Thoracic aorta endothelial cell (primary cell): ENCODE measurements at places on chromosomes 4 and X. TPM values are rescaled to one million over a fixed set of nuclear protein-coding genes. Genes with fewer than 3 reads are reported as not detected.

Gene UGT2B11
- not detected in 2 replicates for total RNA-seq

Gene PDLIM3
- 18.2 and 34.6 TPM in 2 replicates for total RNA-seq

Gene XAGE2
- total RNA-seq, result not detected in 2 replicates

Gene MFAP3L
- total RNA-seq, result 0.53 and 0.93 TPM in 2 replicates

Gene SH3RF1
- 27.1 and 29.4 TPM in 2 replicates for total RNA-seq

Gene F8A2
- total RNA-seq, result not detected in 2 replicates

Gene SATL1
- total RNA-seq, result not detected in 2 replicates

Gene HTT-AS
- total RNA-seq, result not detected in 2 replicates

Gene WAS
- 0.07 TPM in 1 of 2 replicates, not detected in the other for total RNA-seq

Gene MSX1
- total RNA-seq, result 2.8 and 5.5 TPM in 2 replicates

Gene DMD
- 7.5 and 8.1 TPM in 2 replicates for total RNA-seq

Gene FGFBP2
- total RNA-seq, result not detected in 2 replicates

Gene RIPPLY1
- not detected in 2 replicates for total RNA-seq

Gene ZCCHC18
- 1.7 and 2.3 TPM in 2 replicates for total RNA-seq

Gene PAGE5
- not detected in 2 replicates for total RNA-seq

Gene ARX
- total RNA-seq, result not detected in 2 replicates

Gene GPR50
- not detected in 2 replicates for total RNA-seq

Gene MAGEA8
- total RNA-seq, result not detected in 2 replicates

Gene KCNIP4
- not detected in 2 replicates for total RNA-seq

Gene S100P
- total RNA-seq, result not detected in 2 replicates

Gene CXXC4
- total RNA-seq, result under 0.01 and 0.36 TPM in 2 replicates

Gene UBA1
- 218 and 311 TPM in 2 replicates for total RNA-seq

Gene NHS
- 0.13 and 0.29 TPM in 2 replicates for total RNA-seq

Gene IGSF1
- total RNA-seq, result not detected in 2 replicates

Gene SLC34A2
- not detected in 2 replicates for total RNA-seq

Gene LNX1
- total RNA-seq, result 1.8 and 3.7 TPM in 2 replicates

Gene ASB9
- 9.8 and 17.4 TPM in 2 replicates for total RNA-seq

Gene KLHL4
- 33.7 and 38.3 TPM in 2 replicates for total RNA-seq

Gene ZNF185
- total RNA-seq, result 29.1 and 64.0 TPM in 2 replicates

Gene IL3RA
- total RNA-seq, result 10.1 and 17.8 TPM in 2 replicates

Gene TRIM75
- not detected in 2 replicates for total RNA-seq

Gene TCEANC
- 1.2 and 1.4 TPM in 2 replicates for total RNA-seq

Gene PFKFB1
- 0.07 TPM in 1 of 2 replicates, not detected in the other for total RNA-seq

Gene QRFPR
- not detected in 2 replicates for total RNA-seq

Gene IBSP
- not detected in 2 replicates for total RNA-seq

Gene CHM
- total RNA-seq, result 33.6 and 40.3 TPM in 2 replicates

Gene EVC2
- total RNA-seq, result 9.4 and 11.5 TPM in 2 replicates

Gene SHROOM2
- total RNA-seq, result 14.1 and 14.8 TPM in 2 replicates

Gene IL21
- total RNA-seq, result not detected in 2 replicates

Gene PAGE4
- total RNA-seq, result not detected in 2 replicates

Gene CXCL3
- total RNA-seq, result 0.93 and 1.6 TPM in 2 replicates

Gene UGT2A1
- total RNA-seq, result 0.50 and 0.93 TPM in 2 replicates

Gene TRIM61
- total RNA-seq, result 0.14 TPM in 1 of 2 replicates, not detected in the other

Gene HSD17B13
- 0.07 and 0.13 TPM in 2 replicates for total RNA-seq

Gene HERC3
- 23.1 and 28.2 TPM in 2 replicates for total RNA-seq

Gene ATP1B4
- total RNA-seq, result not detected in 2 replicates

Gene YIPF7
- not detected in 2 replicates for total RNA-seq

Gene TLR10
- total RNA-seq, result not detected in 2 replicates

Gene SPANXA1
- not detected in 2 replicates for total RNA-seq

Gene WDR44
- 33.2 and 33.5 TPM in 2 replicates for total RNA-seq

Gene RBM47
- total RNA-seq, result 0.13 and 0.22 TPM in 2 replicates

Gene UCP1
- total RNA-seq, result not detected in 2 replicates

Gene NUDT10
- total RNA-seq, result 0.43 and 1.5 TPM in 2 replicates
